ENCODE measurements at places on chromosomes 1 and 21.

GRCh38 chr1:101389547-101389929 lies 152.7 kb downstream of the S1PR1 start:
- no peak for DNase-seq

GRCh38 chr1:184002071-184002470 lies 35.5 kb downstream of the COLGALT2 start:
- DNase-seq, result peak; percentile 71

DNA sequence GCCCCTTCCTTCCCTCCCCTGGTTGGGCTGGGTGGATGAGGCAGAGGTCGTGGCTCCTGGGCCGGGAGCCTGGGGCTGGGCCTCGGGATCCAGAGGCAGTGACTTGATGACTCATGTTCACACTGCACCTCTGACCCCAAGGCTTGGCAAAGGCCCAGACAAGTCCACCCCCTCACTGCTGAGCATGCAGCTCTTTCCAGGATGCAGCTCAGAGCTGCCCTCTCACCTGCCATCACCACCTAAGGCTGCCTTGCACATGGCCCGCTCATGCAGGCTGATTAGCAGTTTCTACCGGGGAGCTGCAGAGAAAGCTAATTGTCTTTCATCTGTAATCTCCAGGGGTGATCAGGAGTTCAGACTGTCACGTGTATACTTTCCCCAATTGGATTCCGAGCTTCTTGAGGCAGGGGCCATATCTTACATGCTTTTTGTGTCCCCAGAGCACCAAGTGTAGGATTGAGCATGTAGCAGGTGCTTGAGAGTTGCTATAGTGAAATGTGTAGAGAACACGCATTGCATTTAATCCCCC lies 62.1 kb downstream of the LRRN2 start:
- no peak for DNase-seq

GRCh38 chr1:156097499-156098178 lies 15.4 kb upstream of the MEX3A start:
- DNase-seq, result no peak

- DNase-seq, result no peak
Measured at GRCh38 chr1:51282605-51283004, 46.5 kb downstream of the RNF11 start.

DNA sequence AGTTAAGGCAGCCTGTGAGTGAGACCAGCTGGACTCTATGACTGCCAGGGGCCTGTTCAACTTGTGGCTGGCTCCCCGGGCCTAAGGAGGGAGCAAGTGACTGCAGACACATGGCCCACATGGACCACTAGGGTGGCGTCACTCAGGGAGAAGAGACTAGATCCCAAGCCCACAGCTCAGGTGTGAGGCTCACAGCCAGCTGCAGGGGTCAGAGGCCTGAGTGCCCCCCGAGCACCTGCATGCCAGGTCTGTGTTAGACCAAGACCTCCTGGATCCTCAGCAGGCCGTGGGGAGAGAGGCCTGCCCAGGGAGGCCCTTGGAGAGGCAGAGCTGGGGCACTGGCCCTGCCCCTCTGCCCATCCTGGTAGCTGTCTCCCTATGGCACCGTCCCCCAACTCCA lies 142.4 kb upstream of the RUNX3 start:
- no peak for DNase-seq

- no peak for DNase-seq
Measured at GRCh38 chr21:35226328-35226727, 177.2 kb upstream of the RUNX1 start.

DNA sequence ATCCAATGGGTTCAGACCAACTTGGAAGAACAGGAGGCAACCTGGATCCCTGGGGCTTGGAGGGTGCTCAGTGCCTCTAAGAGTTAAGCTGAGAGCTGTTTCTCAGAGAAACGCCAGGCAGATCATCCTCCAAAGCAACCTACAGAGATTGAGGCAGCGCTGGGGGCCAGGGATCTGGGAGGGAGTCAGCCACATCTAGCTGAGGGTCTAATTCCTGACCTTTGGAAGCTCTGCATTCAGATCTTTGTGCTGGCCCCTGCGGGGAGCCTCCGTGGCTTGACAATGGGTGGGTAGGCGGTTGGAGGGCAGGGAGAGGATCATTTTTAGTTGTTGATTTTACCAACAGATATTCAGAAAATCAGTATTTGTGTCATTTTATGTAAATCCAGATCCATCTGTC lies 79.3 kb downstream of the DDX20 start:
- no peak for DNase-seq

GRCh38 chr1:238964631-238965030 lies 421.7 kb upstream of the CHRM3 start:
- no peak for DNase-seq

- no peak for DNase-seq
Measured at GRCh38 chr1:207414606-207415108, 39.5 kb upstream of the CR2 start.

DNA sequence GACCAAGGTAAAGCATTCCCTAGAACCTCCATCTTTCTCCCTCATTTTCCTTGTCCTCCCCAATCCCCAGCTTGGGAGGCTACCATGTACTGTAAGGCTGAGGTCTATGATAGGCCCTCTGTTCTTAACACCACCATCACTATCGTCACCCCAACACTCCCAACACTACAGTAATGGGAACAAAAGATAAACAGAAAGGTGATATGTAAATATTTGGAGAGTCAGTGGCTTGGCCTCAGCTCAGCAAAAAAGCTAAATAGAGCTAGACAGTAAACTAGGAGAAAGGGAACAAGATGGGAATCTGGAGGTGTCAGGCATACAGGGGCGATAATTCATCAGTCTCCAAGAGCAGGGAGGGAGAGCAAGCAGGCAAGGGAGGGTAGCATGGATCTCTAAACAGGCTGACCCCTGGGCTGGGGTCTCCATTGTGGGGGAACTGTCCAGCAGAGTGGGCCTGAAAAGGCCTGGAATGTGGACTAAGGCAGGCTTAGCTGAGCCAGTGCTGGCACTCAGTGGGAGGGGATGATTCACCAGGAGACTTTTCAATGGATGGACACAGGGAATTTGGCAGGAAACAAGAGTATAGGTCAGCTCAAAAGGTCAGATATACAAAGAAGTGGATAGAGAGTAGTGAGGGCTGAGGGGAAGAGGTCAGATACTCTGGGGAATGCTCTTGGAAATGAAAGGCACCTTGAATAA lies 6.7 kb downstream of the WNT2B start:
- DNase-seq, result no peak

DNA sequence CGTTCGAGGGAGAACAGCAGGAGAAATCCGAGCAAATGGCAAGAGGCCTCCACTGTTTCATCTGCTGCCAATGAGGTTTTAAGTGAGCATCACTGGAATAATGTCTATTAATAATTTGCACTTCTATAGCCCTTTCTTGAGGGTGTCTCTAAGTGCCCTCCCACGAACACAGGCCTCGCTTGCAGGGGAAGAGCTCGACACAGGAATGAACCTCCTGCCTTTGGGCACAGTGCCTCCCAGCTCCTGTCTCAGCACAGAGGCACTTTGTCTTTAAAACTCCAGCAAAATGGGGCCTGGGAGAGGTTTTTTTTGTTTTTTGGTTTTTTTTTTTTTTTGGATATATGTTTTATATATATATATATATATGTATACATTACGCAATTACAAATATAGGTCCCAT lies 56.6 kb downstream of the OLIG1 start:
- no peak for DNase-seq

DNA sequence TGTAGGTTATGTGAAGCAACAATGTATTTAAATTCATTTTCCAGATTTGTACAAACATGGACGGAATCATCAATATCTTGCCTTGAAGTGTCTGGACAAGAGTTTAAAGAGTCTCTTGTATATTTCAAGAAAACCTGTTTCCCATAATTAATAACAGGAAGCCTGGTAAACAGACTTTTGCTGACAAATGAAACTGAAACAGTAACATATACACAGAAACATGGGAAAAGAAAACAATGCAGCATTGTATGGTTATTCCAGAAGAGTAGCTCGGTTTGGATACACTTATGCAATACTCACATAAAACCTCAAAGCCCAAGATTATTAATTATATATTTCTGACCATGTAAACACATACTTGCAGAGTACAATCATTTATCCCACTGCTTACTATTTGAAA lies 265.5 kb downstream of the PTPRC start:
- DNase-seq, result no peak

DNA sequence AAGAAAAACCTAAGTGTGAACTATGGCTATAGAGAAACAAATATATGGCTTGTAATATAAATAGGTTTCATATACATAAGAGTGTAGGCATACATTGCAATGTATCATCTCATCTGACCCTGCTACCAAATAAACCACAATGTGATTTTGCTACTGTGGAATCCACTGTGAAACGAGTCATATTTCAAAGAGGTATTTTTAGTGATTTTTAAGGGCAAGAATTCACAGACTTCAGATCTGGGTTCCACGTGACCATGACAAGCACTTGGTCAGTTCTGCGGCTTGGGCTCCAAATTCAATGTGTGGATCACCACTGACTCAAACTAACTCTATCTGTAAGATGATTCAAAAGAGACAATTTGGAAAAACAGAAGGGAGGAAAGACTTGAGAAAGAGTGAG lies 147.0 kb upstream of the ERG start:
- DNase-seq, result peak; percentile 97

- no peak for DNase-seq
Measured at GRCh38 chr1:179867493-179868330, 9.9 kb downstream of the TOR1AIP2 start.

GRCh38 chr1:27403065-27403726 lies 10.8 kb downstream of the GPR3 start:
- no peak for DNase-seq

DNA sequence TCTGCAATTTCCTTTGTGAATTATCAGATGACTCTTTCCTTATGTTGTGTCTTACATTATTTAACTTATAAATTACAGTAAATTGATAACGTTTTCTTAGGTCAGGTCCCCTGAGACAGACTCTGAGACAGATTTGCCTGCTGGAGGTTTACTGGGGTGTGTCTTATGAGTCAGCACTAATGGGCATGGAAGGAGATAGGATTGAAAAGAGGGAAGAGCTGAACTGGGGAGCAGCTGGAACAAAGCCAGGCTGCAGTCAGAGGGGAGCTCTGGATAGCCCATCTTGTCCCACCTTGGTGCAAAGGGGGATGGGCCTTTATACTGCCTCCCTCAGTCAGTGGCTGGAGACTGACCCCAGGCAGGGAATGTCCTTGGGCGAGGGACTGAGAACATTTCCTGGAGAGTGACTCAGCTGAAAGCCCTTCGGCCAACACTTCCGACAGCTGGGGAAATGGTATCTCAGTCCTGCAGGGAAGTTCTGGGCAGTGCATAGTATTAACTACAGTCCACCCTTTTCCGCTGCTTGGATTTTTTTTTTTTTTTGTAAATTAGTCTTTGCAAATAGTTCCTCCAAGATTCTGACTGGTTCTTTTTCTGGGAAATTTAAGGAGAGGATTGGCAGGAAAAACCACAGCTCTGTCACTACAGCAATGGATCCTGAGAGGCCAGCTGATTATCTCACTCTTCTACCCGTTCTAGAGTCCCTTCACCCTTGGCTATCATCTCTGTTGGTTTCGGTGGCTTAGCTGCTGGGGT lies 39.1 kb upstream of the CDC42BPA start:
- DNase-seq, result peak; percentile 59

GRCh38 chr1:187987236-187987776 lies 1158.6 kb downstream of the PLA2G4A start:
- DNase-seq, result peak; percentile 14

- DNase-seq, result no peak
Measured at GRCh38 chr1:229185963-229186362, 84.9 kb upstream of the RAB4A start.

GRCh38 chr1:165772739-165773138 lies 4.1 kb upstream of the TMCO1 start:
- no peak for DNase-seq

GRCh38 chr1:43908858-43909257 lies 24.7 kb upstream of the ARTN start:
- peak; percentile 32 for DNase-seq

DNA sequence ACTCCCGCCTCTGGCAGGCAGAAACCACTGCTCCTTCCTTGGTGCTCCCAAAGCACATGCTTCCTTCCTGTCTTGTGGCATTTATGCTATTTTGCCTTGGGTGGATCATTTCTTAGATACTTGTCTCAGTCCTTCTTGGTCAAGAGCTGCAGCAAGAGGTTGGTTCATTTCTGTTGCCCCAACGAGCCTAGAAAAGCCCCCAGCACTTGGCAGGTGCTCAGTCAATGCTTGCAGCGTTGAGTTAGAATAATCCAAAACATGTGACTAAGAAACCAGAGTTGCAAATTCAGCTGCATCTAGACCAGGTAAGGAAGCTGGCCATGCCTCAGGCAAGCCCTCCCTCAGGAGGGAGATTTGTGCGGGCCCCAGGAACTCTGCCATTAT lies 42.4 kb upstream of the TENT5C start:
- no peak for DNase-seq

DNA sequence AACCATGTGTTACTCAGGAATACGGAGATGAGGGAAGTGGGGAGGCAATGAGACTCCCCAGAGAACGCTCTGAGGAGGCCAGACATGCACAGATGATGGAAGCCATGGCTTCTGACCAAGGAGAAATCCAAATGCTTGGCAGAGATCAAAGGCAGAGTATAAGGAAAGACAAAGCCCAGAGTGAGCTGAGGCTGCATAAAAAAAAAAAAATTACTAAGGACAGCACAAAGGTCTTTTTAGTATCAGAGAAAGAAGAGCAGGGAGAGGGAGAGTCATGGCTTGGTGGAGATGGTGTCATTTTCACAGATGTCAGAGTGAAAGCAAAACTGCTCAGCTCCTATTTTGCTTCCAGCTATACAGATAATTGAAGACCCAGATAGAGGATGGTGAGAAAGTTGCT lies 8.1 kb upstream of the NCF2 start:
- no peak for DNase-seq

- DNase-seq, result no peak
Measured at GRCh38 chr1:150516050-150516591, 569 bp downstream of the FALEC start.

DNA sequence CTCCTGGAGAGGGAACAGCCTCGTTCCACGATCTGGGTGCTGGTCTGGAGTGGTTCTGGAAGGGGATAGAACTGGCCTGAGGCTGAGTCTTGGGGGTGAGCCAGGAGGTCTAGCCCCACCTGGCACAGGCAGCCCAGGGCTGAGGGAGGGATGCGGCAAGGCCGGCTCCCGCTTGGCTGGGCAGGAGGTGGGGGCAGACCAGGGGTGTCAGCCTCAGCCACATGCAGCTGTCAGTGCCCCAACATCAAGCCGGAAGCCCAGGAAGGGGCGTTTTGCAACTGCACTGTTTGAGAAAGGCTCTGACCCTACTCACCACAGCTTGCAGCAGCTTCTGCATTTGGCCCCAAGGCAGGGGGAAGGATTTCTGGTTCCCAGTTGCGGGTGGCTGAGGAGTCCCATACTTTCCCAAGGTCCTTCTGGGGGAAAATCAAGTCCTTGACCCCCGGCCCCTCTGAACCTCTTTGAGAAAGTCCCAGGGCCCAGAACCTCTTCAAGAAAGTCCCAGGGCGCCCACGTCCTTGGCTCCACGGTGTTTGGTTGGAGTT lies 2.0 kb downstream of the EFHD2 start:
- DNase-seq, result no peak

DNA sequence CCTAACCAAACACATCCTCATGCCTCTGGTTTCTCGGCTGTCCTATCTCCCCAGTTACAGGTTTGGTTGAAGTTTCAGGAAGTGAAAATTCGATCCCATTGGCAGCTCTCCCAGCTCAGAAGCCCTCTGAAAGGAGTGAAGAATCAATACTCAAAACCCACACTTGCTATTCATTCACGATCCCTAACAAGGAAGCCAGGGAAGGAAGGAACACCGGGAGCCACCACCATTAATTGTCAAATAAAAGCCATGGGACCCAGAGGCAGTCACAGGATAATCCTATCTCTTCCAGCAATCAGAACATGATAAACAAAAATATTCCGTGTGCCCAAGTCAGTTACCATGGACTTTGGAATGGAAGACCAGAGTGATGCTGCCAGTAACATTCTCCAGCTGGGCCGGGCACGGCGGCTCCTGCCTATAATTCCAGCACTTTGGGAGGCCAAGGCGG lies 7.0 kb downstream of the TMPRSS2 start:
- DNase-seq, result no peak
